Stimulated activated naive CD4-positive, alpha-beta T cell treated with Interleukin-2 at 50 U/mL for 16 hours (primary cell): ENCODE measurements at places on chromosomes 5 and 9.

DNA sequence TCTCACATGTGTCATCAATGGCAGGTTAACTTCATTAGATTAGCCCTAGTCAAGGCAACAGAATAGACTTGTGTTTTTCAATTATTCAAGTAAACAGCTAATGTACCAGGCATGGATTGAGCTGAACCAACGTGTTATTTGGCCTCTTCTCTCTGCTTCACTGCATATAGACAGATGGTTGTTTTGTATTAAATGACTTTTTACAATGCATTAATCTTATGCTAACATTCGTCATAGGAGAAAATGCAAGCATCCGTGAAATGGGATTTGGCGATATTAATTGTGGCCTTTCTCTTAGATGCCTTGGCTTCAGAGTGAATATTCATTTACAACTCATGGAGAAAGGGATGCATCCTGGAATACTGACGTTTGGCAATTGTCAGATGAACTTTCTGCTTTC is 208.0 kb downstream of the KCTD16 start:
- DNase-seq = no peak

DNA sequence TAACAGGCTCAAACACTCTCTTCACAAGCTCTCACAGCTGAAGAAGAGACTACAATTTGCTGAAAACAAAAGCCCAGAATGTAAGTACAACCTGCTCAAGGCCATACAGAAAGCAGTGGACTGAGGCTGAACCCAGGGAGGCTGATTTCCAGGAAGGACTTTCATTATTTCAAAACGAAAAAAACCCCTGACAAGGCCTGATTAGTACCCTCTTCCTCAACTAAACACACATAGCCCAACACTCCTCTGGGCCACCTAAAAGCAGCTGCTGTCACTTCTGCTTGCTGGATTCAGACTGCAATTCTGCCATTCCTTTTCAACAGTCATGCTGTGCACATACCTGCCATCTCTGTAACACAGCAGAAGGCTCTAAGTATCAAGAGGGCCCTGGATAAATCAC is 18.2 kb downstream of the NRG2 start:
- no peak for DNase-seq

- no peak for DNase-seq
Measured at GRCh38 chr9:132637351-132637750, 32.4 kb downstream of the DDX31 start.

GRCh38 chr9:132588098-132588497 is 5.7 kb downstream of the BARHL1 start:
- no peak for DNase-seq

GRCh38 chr9:37290940-37291485 is 131.5 kb upstream of the GRHPR start:
- no peak for DNase-seq

- no peak for DNase-seq
Measured at GRCh38 chr5:371811-372555, 50.5 kb downstream of the AHRR start.
